ENCODE measurements at places on chromosomes 12 and 14. TPM values are rescaled to one million over a fixed set of nuclear protein-coding genes. Genes with fewer than 3 reads are reported as not detected.
A peak's percentile ranks its signal among the peaks of the same experiment; 100 is the strongest.

DNA sequence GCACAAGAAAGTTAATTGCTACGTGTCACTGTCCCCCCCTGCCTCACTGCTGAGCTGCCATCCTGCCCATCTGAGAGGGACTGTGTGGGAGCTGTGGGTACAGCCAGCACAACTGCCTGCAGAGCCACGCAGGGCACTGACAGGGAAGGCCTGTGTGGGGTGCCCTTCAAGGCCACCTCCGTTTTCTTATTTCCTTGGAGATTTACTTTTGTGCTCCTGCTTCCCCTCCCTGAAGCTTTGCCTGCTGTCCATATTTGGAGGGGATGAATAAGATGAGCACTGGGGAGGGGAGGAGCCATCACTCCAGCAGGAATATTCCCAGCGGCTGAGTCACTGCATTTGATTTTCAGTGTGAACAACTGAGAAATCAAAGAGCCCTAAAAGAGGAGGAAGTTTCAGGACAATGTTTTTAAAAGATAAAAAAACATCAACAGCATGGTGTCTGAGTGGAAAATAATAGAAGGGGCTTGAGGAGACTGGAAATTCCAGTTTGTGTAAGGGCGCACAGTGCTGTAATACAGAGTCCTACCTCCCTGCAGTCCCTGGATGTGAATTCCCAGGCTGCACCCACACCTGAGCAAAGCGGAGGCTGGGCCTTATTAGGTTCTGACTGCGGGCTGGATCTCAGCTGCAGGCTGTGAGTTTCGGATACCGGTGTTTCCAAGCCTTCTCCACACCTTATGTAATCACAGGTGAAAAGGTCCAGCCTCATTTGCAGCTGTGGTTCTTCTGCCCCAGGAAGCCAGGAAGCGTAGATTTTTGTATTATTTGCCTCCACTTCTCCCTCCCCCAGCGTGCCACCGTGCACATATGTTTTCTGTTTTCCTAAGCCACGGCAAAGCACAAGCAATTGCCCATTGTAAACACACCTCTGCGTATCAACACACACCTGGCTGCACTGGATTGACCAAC is 192.6 kb upstream of the BCL2L14 start:
- peak; percentile 78 for DNase-seq

DNA sequence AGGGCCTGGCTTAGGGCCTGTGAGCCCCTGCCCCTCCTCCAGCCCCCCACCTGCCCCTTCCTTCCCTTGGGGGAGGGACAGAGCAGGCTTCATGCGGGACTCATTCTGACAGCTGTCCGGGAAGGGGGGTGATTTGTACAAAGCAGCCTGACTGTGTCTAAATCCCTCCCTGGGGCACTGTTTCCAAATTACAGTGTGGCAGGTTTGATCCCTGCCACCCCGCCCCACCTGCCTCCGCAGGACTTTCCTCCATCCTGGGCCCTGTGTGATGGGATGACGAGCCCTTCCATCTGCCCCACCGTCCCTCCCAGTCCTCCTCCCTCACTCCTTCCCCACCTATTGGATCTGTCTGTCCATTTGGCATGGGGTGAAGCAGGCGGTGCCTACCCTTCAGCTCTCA is 363.9 kb downstream of the BCL11B start:
- no peak for DNase-seq

- DNase-seq = no peak
Observed at GRCh38 chr12:98162906-98163678, 352.3 kb upstream of the TMPO start.

DNA sequence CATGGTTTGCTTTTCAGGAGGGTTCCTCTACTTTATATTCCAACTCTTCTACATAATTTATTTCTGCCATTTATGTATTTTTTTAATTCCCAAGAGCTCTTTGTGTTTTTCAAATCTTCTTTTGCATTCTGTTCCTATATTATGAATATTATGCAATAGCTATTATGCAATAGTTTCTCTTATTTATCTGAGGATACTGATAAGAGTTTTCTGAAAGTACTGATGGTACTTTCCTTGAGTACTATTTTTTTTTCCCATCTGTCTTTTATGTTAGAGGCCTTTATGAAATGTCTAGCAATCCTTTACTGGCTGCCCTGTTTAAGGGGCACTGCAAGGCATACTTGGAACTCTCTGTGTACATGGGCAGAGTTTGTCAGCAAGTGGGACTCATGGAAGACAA is 93.4 kb downstream of the SLC41A2 start:
- no peak for DNase-seq

- no peak for DNase-seq
Observed at GRCh38 chr12:68981516-68981915, 48.5 kb upstream of the CPM start.

DNA sequence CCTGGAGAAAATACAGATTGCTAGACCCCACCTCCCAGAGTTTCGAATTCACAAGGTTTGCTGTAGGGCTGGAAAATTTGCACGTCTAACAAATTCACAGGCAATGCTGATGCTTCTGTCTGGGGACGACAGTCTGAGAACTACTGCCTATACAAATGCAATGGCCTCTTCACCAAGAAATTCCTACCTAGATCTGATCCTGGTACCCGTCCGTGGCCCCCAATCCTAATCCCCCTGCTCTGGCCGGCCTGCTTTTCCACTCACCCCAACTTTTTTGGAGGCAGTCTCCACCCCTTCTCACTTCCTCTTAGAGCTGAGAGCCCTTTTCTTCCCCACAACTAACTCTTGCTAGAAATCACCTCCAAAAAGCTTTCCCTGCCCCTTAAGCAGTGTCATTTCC is 3.1 kb upstream of the SSH1 start:
- DNase-seq = no peak

- DNase-seq = no peak
Observed at GRCh38 chr12:70117670-70118069, 125.6 kb upstream of the CNOT2 start.

- DNase-seq = no peak
Observed at GRCh38 chr14:94665544-94665943, 53.4 kb downstream of the SERPINA3 start.

DNA sequence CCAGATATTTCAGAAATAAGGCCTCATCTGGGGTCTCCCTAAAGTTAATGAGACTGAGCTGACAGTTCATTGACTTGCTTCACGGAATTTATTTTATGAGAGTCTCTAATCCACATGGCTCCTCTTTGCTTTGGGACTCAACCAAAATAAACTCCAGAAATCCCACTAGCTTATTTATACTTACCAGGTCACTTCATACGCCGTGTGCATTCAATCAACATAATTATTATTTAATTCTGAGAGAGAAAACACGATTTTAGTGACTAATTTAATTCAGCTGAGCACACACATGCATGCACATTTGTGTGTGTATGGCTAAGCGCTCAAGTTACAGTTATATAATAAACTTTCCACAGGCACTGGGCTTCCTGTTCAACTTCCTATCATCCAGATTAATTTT is 333.4 kb upstream of the CCDC196 start:
- DNase-seq = no peak

GRCh38 chr12:70646850-70647249 is 9.6 kb upstream of the PTPRB start:
- no peak for DNase-seq

DNA sequence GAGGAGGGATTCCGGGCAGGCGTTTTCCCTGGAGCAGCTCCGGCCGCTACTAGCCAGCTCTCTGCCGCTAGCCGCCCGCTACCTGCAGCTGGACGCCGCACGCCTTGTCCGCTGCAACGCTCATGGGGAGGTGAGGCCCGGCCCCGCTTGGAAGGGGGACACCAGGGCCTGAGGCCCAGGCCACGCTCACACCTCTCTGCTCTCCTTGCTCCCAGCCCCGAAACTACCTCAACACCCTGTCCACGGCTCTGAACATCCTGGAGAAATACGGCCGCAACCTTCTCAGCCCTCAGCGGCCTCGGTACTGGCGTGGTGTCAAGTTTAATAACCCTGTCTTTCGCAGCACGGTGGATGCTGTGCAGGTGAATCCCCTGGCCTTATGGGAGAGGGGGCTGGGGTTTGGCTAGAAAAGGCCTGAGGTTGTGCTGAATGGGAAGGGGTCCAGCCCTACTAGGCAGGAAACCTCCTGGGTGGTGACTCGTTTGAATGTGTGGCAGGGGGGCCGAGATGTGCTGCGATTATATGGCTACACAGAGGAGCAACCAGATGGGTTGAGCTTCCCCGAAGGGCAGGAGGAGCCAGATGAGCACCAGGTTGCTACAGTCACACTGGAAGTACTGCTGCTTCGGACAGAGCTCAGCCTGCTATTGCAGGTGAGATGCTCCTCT is 597 bp downstream of the RNF31 start:
- no peak for DNase-seq

DNA sequence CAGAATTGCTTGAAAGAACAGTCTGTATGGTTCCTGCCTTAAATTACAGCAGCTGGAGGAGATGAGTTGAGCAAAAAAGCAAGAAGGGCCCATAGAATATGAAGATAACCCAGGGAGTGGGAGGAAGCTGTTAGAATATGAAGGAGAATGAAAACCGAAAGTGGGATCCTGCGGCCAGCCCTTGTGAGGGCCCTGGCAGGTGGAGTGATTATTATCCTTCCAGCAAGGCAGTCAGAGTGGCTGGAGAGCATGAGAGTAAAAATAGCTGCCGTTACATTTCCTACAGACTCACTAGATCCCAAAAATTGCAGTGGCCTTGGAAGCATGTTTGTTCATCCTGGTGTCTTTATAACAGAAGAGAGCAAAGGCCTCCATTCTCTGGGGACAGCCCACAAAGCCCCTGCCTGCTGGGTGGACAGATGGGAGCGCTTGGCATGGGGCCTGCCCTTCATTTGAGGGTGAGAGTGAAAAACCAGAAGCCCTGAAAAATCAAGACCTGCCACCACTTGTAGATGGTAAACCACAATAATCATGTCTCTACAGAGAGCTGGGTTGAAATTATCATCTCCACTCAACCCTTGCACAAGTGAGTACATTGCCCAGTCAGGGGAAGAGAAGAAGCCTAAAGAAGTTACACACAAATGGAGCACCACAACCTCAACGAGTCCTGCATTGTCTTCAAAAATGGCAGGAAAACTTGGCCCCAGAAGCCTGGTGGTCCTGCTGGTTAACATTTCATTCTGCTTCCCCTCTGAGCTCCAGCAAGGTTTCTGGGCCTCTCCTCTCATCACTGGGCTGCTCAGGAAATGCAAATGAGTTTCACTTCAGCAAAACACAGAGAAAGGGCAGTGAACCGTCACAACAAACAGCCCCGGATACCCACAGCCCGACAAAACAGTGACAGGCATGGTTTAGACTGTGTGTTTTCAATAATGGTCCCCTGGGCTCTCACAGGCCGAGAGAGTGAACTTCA is 20.5 kb downstream of the ZDHHC22 start:
- no peak for DNase-seq

- DNase-seq = no peak
Observed at GRCh38 chr12:93981411-93981810, 167.0 kb upstream of the PLXNC1 start.

GRCh38 chr12:27396216-27396815 is 50.2 kb upstream of the SMCO2 start:
- no peak for DNase-seq

DNA sequence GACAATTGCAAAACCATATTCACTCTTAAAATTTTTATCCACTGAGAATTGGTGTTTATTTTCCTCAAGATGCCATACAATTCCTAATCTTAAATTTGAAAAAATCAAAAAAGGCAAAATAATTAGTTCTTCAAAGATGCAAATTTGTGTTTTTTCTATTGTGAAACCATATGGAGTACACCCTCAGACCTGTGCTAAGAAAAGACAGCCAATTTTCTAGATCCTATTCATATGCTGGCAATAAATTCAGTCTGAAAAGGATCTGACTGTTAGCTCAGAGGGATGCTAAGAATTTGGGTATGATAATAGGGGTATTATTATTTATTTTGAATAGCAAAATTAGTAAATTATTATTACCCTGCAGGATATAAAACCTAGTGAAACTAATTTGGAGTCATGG is 476.9 kb upstream of the SYT1 start:
- DNase-seq = no peak

DNA sequence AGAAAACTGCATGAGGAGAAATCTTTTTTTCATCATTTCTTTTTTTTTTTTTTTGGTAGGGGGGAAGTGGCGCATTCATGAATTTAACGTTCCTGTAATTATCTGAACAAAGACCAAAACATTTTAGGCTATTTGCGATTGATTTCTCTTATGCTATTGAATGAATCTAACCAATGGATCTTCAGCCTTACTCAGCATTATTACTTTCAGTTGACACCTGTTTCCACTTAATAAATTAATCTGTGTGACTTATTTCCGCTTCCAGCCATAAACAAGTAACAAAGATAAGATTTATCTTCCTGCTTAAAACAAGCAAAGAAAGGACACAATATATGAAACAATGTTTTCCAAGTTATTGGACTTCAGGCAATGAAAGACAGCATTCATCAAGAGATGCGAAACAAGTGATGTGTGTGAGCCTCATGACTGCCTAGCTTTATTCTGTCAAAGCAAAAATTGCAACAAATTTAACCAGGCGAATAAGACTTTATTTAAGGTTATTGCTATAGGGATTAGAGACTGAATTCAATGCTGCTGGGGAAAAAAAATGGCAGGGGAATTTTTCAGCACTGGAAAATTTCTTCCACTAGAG is 1026.9 kb downstream of the LRFN5 start:
- DNase-seq = no peak

DNA sequence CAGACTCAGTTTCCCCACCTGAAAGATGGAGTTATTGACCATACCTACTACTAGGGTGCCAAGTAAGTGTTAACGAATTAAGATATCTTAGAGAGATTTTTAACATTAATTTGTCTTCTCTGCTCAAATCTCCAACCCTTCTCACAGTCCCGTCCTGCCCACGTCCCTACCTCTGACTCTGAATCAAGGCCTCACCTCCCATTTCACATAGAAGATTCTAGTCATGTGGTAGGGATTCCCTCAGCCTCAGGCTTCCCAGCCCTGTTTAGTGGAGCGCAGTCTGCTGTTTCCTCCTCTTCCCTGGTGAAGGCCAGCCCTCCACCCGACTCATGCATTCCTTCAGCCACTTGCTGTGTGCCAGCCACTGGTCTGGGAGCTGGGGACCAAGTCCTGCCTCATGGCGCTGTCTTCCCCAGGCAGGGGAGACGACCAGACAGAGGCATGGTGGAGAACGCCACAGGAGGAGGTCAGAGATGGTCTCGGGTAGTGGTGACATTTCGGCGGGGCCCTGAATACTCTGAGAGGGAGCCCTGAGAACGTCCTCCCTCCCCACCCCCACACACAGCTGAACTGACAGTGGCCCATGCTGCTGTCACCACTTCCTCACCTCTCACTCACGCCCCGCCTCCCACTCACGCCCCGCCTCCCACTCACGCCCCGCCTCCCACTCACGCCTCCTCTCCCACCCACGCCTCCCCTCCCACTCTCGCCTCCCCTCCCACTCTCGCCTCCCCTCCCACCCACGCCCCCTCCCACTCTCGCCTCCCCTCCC is 38.8 kb downstream of the TMEM63C start:
- DNase-seq = no peak

DNA sequence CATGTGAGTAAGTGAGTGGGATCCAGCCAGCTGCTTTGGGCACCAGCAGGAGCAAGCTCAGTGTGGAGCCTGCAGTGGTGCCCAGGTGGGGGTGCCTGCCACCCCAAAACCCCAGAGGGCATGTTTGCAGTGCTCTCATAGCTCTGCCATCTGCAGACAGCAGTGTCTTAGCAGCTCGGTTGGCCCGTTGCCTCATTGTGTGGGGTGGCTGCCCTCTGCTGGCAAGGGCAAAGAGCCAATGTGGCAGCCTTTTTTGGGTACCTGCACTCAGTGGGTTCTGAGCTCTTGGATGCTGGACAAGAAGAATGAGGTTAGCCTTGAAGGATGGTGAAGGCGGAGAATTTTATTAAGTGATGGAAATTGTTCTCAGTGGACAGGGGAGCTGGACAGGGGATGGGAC is 52.3 kb downstream of the NEUROD4 start:
- DNase-seq = peak; percentile 57

SIX4 gene
- 7.5 TPM for total RNA-seq

PLA2G1B gene
- total RNA-seq = not detected

FIGNL2 gene
- not detected for total RNA-seq

TMEM117 gene
- total RNA-seq = 0.91 TPM

Data from HT-29 (cell line).